ENCODE measurements at places on chromosomes 7 and 10.

DNA sequence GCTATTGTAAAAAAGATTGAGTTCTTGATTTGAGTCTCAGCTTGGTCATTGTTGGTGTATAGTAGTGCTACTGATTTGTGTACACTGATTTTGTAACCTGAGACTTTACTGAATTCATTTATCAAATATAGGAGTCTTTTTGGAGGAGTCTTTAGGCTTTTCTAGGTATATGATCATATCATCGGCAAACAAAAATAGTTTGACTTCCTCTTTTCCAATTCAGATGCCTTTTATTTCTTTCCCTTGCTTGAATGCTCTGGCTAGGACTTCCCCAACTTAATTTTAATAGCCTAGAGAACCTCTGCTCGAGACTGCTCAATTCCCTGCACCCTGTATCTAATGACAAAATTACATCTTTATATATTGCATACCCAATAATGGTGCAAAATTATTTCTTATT lies 154.4 kb downstream of the CCDC7 start:
- no peak for DNase-seq

DNA sequence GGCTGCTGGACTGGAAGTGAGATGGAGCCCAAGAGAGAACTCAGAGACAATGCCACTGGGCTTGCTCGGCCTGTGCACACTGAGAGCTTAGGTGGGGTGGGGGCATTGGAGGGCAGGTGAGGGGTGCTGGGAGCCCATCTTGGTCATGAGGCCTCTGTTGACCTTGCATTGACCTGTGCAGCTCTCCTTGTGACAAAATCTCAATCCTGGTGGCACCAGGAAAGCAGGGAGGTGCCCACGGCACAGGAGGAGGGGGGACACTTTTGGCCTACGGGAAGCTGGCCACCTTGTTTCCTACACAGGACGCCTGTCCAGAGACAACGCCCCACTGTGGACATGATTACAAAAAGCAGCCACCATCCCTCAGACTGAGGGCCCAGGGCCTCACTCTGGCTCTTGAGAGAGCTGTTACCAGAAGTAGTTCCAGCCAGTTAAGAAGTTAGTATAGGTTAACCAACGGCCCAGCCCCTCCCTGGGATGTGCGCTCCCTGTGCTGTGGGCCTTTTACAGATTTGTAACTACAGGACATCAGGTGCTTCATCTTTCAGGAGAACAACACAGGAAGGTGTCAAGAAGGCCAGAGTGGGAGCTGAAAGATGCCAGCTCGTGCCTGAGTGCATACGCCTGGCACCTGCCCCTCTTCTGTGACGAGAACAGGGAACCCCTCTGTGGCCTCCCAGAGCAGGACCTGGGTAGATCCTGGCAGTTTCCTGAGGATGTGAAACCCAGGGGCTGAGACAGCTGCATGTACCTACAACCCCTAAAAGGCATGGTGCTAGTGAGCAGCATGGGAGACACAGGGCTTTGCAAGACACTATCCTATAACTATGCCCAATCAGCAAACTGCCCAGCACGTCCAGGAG lies 10.3 kb downstream of the PKD1L1 start:
- DNase-seq = no peak

GRCh38 chr7:135200821-135201331 lies 10.4 kb downstream of the WDR91 start:
- no peak for DNase-seq

- DNase-seq = no peak
Measured at GRCh38 chr7:151708610-151709009, 168.3 kb downstream of the PRKAG2 start.

GRCh38 chr10:117818721-117819120 lies 228.0 kb downstream of the RAB11FIP2 start:
- no peak for DNase-seq

GRCh38 chr7:157952841-157953645 lies 616.2 kb downstream of the DNAJB6 start:
- no peak for DNase-seq

- no peak for DNase-seq
Measured at GRCh38 chr7:103148131-103148993, 537 bp downstream of the NAPEPLD start.

GRCh38 chr7:22584179-22584578 lies 84.2 kb upstream of the STEAP1B start:
- no peak for DNase-seq

- no peak for DNase-seq
Measured at GRCh38 chr7:18896343-18896975, 221.0 kb downstream of the TWIST1 start.

Data from NCI-H1417 treated with DMSO at 0.1 percent for 48 hours (cell line).